ENCODE measurements at places on chromosomes 5 and 9. TPM values are rescaled to one million over a fixed set of nuclear protein-coding genes. Genes with fewer than 3 reads are reported as not detected.

PRDM9 gene
- not detected for total RNA-seq

BHMT2 gene
- not detected for total RNA-seq

DAB2IP gene
- total RNA-seq = 0.75 TPM

- H3K36me3 ChIP-seq = no peaks in the 10 kb centered on the region
- H3K27me3 ChIP-seq = no peaks in the 10 kb centered on the region
- no peak overlapping the region for H3K27ac ChIP-seq
- H3K4me3 ChIP-seq = no peak overlapping the region
These were observed 166.2 kb downstream of the AUH start for GRCh38 chr9:91195372-91196012.

GRCh38 chr5:93359296-93359959, 221.6 kb downstream of the NR2F1-AS1 start:
- no peaks in the 10 kb centered on the region for H3K27me3 ChIP-seq
- H3K36me3 ChIP-seq = no peaks in the 10 kb centered on the region
- H3K4me1 ChIP-seq = no peaks in the 10 kb centered on the region
- no peak overlapping the region for H3K4me3 ChIP-seq

DNA sequence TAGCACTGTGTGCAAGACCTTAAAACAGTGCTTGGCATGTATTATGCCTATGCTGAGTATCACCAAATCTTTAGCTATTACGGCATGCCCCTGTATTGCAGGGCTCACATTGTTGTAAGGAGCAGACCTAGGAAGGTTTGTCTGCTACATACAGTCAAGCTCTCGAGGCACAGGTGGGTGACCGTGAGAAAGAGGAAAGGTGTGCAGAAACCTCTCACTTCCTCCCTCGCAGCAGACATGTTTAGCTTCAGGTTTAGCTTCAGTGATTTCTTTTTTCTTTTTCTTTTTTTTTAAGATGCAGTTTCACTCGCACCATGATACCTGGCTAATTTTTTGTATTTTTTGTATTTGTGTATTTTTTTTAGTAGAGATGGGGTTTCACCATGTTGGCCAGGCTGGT, 275.8 kb upstream of the RIOK2 start:
- H3K4me1 ChIP-seq = peaks cover 2% of the 10 kb centered on the region
- no peaks in the 10 kb centered on the region for H3K36me3 ChIP-seq
- no peak for DNase-seq
- no peak overlapping the region for H3K27ac ChIP-seq
- no peaks in the 10 kb centered on the region for H3K27me3 ChIP-seq

SLC22A4 gene
- total RNA-seq = not detected

- no peak overlapping the region for H3K4me3 ChIP-seq
- DNase-seq = no peak
- peaks cover 27% of the 10 kb centered on the region for H3K4me1 ChIP-seq
- H3K36me3 ChIP-seq = no peaks in the 10 kb centered on the region
- no peak overlapping the region for H3K27ac ChIP-seq
These were observed 40.4 kb upstream of the MAP3K1 start for GRCh38 chr5:56774957-56775356.

GRCh38 chr9:121121582-121122087, 46.9 kb downstream of the CNTRL start:
- DNase-seq = peak; percentile 84
- peaks cover 54% of the 10 kb centered on the region for H3K36me3 ChIP-seq
- H3K4me3 ChIP-seq = peak overlapping the region; percentile 91
- no peaks in the 10 kb centered on the region for H3K27me3 ChIP-seq
- peak overlapping the region; percentile 95 for H3K27ac ChIP-seq

DNA sequence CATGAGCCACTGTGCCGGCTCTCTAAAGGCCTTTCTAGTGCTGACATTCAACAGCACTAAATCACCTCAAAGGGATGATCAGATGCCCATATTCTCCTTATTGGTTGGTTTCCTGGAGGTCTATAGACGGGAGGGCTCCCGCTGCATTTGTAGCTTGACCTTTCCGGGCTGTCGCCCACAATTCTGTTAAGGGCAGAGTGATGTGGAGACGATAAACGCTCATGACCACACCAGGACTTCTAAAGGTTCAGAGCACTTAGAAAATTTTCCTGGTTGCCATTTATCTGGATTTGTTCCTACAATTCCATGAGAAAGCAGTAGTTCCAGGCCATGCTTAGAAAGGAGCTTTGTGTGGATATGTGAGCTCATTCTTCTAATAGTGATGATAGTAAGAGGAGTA, 170.3 kb downstream of the SLC12A2 start:
- H3K27ac ChIP-seq = no peak overlapping the region
- H3K36me3 ChIP-seq = no peaks in the 10 kb centered on the region
- H3K27me3 ChIP-seq = peaks cover 1% of the 10 kb centered on the region

GRCh38 chr5:93591323-93591945, 8.4 kb downstream of the NR2F1 start:
- no peak overlapping the region for H3K4me3 ChIP-seq
- H3K27ac ChIP-seq = no peak overlapping the region
- peaks cover 5% of the 10 kb centered on the region for H3K4me1 ChIP-seq

SLC25A48 gene
- not detected for total RNA-seq

- H3K4me3 ChIP-seq = no peak overlapping the region
- no peak for DNase-seq
- no peak overlapping the region for H3K27ac ChIP-seq
- no peaks in the 10 kb centered on the region for H3K27me3 ChIP-seq
These were observed 16.1 kb downstream of the RAI14 start for GRCh38 chr5:34672196-34672595.

- H3K27ac ChIP-seq = no peak overlapping the region
- DNase-seq = no peak
These were observed 122.0 kb downstream of the TLE4 start for GRCh38 chr9:79693750-79694149.

SMIM3 gene
- 0.22 TPM for total RNA-seq

- no peak overlapping the region for H3K4me3 ChIP-seq
- H3K4me1 ChIP-seq = peaks cover 20% of the 10 kb centered on the region
- H3K36me3 ChIP-seq = no peaks in the 10 kb centered on the region
- no peaks in the 10 kb centered on the region for H3K27me3 ChIP-seq
- H3K27ac ChIP-seq = no peak overlapping the region
- DNase-seq = no peak
These were observed 13.0 kb upstream of the SUSD3 start for GRCh38 chr9:93045521-93045920.

- H3K36me3 ChIP-seq = no peaks in the 10 kb centered on the region
- H3K4me3 ChIP-seq = no peak overlapping the region
- no peaks in the 10 kb centered on the region for H3K27me3 ChIP-seq
These were observed 52.0 kb upstream of the SLIT3 start for GRCh38 chr5:169352901-169353300.

SPINK13 gene
- total RNA-seq = not detected

POU4F3 gene
- not detected for total RNA-seq

GRCh38 chr9:91586282-91586681, 162.7 kb upstream of the NFIL3 start:
- H3K27me3 ChIP-seq = peaks cover 10% of the 10 kb centered on the region
- DNase-seq = no peak
- no peak overlapping the region for H3K4me3 ChIP-seq
- no peak overlapping the region for H3K27ac ChIP-seq
- H3K36me3 ChIP-seq = no peaks in the 10 kb centered on the region
- H3K4me1 ChIP-seq = no peaks in the 10 kb centered on the region

PRR7 gene
- total RNA-seq = 3.2 TPM

IL7R gene
- 1.9 TPM for total RNA-seq

- H3K36me3 ChIP-seq = peaks cover 86% of the 10 kb centered on the region
- no peaks in the 10 kb centered on the region for H3K27me3 ChIP-seq
- peak overlapping the region; percentile 96 for H3K27ac ChIP-seq
- H3K4me3 ChIP-seq = peak overlapping the region; percentile 74
- DNase-seq = no peak
These were observed 42.3 kb downstream of the B4GALT1 start for GRCh38 chr9:33124751-33125381.

DNA sequence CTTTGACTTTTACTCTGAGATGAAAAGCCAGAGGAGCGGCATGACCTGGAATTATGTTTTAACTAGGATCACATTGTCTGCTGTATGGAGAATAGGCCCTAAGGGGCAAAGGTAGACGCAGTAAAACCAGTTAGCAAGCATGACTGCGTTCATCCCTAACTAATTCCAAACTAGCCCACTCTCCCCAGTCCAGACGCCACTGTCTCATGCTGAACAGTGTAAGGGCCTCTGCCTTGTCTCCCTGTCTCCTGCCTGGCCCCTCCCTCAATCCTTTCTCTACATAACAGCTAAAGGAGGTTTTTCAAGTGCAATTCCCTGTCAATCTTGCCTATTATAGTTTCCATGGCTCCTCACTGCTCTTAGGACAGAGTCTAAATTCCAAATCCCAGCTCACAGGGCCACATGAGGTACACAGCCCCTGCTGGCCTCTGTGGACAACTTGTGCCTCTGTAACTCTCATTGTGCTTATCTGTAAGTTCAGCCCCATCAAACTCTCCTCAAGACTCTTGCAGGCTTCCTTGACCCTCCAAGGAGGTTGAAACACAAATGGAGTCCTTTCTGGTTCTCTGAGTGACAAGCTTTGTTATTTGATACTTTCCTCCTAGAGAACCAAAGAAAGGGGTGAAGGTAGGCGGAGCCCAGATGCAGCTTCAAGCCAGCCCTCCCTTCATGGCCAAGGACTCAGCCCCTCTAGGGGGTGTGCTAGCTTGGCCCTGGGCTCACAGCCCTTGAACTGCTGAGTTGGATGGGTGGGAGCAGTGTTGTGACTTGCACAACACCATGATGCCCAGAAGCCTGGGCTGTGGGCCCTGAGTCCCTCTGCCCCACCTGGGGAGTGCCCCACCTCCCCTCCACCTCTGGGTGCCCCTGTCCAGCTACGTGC, 16.0 kb upstream of the SLC22A4 start:
- peaks cover 5% of the 10 kb centered on the region for H3K27me3 ChIP-seq
- H3K36me3 ChIP-seq = no peaks in the 10 kb centered on the region
- H3K4me3 ChIP-seq = no peak overlapping the region
- H3K4me1 ChIP-seq = peaks cover 3% of the 10 kb centered on the region

SPACA9 gene
- total RNA-seq = 1.2 TPM

- H3K27me3 ChIP-seq = no peaks in the 10 kb centered on the region
- H3K27ac ChIP-seq = no peak overlapping the region
- H3K4me1 ChIP-seq = no peaks in the 10 kb centered on the region
- DNase-seq = no peak
- no peaks in the 10 kb centered on the region for H3K36me3 ChIP-seq
These were observed 373.4 kb downstream of the IRX2 start for GRCh38 chr5:2378108-2378507.

GRCh38 chr9:38687389-38687842, 32.5 kb downstream of the FAM240B start:
- H3K4me1 ChIP-seq = no peaks in the 10 kb centered on the region
- no peak overlapping the region for H3K4me3 ChIP-seq
- peaks cover 3% of the 10 kb centered on the region for H3K27me3 ChIP-seq
- H3K27ac ChIP-seq = no peak overlapping the region
- H3K36me3 ChIP-seq = no peaks in the 10 kb centered on the region

IFNA21 gene
- not detected for total RNA-seq

SPAAR gene
- total RNA-seq = not detected

ANKRD31 gene
- 0.13 TPM for total RNA-seq

DNA sequence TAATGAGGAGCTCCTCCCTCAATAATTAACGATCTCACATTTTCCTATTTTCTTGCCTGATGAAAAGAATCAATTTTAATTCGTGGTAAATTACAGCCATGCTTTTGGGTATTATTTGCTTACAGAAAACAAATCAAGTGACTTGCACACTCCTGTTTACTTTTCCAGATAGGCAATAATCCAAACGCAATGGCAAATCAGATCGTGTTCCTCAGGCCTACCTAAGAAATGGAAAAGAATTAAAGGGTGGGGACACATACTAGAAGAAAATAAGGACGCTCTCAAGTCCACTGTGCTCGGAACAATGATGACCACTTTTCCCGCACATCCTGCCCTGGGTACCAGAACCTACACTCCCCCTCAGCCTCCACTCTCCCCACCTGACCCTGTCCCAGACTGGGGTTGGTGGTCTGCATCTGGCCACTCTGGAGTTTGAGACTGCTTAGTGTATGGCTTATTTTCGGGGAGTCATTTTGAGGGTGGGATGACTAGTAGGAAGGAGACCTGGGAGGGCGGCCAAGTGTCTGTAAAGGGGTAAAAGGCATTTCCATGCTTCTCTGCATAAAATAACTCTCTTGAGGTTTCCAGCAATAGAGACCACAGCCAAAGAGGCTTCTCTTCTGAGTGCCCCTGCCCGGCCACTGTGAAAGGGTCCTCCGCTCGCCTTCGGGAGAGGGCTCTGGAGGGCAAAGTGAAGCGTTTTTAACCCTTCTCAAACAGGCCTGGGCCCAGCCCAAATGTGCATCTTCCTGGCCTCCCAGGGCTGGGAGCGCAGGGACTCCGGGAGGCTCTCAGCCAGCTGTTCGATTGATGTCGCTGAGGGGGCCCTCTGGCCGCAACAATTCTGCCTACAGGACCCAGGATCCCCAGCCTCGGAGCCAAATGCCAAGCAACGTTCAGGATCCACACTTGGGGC, 4.5 kb upstream of the OTP start:
- H3K27ac ChIP-seq = no peak overlapping the region
- no peak for DNase-seq
- no peak overlapping the region for H3K4me3 ChIP-seq
- H3K4me1 ChIP-seq = peaks cover 15% of the 10 kb centered on the region
- peaks cover 60% of the 10 kb centered on the region for H3K27me3 ChIP-seq

BARX1 gene
- total RNA-seq = not detected

KCTD16 gene
- not detected for total RNA-seq

DNA sequence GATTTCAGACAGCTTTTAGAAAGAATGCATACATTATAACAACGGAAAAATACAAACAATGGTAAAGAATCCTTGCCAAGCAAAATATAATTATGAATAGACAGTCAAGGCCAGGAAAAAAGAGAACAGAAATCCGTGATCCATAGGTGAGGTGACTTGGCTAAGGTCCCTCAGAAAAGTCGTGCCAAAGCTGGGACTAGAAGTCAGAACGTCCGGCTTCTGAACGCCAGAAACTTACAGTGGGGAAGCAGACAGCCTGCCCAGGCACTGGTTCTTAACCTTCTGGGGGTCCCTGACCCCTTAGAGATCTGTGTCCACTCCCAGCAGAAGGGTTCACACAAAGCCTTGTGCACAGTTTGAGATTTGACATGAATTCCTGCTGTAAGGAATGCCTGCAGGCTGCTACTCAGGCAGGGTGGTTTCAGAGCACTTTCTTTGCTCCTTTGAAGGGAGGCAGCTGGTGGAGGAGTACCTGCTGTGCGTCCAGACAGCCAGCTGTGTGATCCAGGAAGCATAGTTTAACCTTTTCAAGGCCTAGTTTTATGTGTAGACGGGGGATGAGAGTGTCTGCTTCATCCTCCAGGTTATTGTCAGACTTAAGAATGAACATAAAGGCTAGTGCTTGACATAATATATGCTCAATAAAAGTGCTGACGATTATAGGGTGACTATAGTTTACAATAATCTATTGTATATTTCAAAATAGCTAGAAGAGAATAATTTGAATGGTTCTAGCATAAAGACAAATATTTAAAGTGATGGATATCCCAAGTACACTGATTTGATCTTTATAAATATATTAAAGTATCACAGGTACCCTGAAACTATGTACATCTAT, 852 bp downstream of the ARHGEF37 start:
- no peaks in the 10 kb centered on the region for H3K36me3 ChIP-seq
- peaks cover 8% of the 10 kb centered on the region for H3K4me1 ChIP-seq
- no peak for DNase-seq
- H3K4me3 ChIP-seq = peak overlapping the region; percentile 73
- no peak overlapping the region for H3K27ac ChIP-seq
- peaks cover 16% of the 10 kb centered on the region for H3K27me3 ChIP-seq
